ENCODE measurements at places on chromosomes 16 and 17.

DNA sequence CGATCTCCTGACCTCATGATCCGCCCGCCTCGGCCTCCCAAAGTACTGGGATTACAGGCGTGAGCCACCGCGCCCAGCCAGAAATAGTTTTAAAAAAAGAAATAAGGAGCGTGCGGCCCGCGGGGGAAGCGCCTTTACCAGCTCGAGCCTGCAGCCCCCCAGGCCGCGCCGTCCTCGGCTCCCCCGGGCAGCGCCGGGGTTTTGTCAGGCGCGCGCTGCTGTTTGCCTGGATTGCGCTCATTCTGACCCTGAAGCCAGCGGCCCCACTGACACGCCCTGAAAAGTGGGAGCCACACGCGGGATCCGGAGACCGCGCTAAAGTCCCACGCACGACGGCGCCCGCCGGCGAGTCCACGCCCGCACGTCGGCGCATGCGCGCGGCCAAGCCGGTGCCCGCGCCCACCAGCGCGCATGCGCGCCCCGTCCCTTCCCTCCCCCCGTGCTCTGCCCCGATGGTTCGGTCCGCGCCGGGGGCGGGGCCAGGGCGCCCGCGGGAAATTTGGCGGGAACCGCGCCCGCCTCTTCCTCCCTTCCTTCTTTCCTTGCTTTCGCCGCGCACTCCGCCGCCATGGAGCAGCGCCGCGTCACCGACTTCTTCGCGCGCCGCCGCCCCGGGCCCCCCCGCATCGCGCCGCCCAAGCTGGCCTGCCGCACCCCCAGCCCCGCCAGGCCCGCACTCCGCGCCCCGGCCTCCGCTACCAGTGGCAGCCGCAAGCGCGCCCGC lies at the start of gene CDT1:
Gene CDT1, plus strand, starts transcription at position 526 of the 724 bp plus-strand sequence. Its CDS starts 43 bp downstream, at position 569.
- DNase-seq, result peak; percentile 92

GRCh38 chr16:81181013-81181720 lies 57.3 kb upstream of the BCO1 start:
- peak; percentile 88 for DNase-seq

DNA sequence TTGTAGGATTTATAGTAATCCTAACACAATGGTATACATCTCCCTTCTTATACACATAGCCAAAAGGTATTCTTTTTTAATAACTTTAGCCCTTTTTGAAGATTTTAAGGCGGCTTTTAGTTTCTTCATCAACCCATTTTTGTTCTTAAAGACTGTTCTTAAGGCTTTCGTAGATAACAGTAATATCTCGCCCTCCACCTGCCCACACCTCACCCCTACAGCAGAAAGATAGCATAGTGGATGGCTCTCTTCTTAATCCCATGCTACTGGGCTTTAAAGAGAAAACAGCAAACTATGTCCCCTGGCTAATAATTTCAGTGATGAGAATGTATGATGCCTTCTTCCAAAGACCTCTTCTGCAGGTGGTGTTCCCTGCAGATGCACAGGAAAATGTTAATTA lies 8.6 kb downstream of the IGSF6 start:
- DNase-seq, result no peak

DNA sequence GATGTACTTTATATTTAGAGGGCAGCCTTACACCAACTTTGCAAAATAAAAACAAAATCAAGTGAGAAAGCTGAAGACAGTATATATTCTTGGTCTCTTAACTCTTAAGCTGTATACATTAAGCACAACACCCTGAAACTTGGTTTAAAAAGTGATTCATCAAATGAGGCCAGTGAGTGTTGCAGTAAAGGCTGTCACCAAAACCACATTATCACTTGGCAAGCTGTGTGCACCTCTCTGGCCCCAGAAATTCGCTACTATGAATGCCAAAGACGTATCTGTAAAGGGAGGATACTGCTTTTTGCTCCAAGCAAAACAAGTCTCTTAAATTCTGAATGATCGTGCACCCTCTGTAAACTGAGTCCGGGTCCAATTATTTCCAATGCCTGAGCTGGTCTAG lies 163.9 kb downstream of the ZFHX3 start:
- DNase-seq, result no peak

DNA sequence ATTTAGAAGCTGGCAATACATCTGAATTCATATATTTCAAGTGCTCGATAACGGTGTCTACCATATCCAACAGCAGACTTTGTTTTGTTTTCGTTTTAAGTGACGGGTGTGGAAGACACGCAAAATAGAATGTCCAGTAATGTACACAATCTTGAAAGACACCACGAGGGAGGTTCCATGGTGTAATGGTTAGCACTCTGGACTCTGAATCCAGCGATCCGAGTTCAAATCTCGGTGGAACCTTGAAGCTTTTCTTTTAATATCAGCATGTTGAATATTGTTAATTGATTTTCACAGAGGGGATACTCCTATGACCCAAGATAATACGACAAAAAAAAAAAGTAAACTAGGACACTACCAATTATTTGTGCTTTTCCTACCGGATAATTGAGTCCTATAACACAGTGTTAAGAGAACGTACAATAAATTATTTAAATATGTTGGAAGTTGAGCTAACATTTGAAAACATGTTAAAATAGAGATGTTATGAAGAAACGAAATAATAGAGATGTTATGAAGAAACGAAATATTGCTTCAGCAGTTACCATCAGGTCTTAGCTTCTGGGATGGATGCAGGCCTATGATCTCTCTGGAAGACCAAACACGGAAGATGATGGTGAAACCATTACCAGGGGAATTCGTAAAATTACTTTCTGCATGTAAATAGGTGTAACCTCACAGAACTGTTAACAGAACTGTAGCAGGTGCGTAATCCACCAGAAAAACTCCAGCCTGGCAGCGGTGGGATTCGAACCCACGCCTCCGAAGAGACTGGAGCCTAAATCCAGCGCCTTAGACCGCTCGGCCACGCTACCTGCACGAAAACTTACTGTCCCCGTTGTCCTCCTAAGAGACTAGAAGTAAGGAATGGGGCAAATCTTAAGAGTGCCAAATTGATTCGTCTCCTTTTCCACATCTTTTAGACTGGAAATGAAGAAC lies 1.5 kb upstream of the ALOXE3 start:
- peak; percentile 92 for DNase-seq

GRCh38 chr17:82152114-82152513 lies 54.1 kb upstream of the FASN start:
- no peak for DNase-seq

DNA sequence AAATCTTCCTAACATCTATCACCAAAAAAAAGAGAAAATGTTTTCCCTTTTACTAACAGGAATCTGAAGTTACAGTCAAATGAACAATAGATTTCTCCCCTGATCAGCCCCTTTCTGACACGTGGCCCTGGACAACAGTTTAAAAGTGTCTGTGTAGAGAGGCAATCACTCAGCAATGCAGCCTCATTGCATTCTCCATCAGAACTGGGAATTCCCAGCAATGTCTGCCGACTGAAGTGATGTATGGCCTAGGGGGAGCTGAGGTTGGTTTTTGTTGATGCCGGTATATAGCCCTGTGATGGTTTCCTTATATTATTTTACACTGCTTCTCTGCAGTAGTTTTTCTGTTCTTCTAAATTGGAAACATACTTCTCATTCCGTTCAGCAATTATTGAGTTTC lies 904.3 kb upstream of the CDH8 start:
- peak; percentile 6 for DNase-seq

GRCh38 chr16:11211061-11211976 lies 44.7 kb downstream of the SOCS1 start:
- no peak for DNase-seq

- no peak for DNase-seq
Observed at GRCh38 chr17:46790216-46790615, 28.3 kb downstream of the WNT3 start.

DNA sequence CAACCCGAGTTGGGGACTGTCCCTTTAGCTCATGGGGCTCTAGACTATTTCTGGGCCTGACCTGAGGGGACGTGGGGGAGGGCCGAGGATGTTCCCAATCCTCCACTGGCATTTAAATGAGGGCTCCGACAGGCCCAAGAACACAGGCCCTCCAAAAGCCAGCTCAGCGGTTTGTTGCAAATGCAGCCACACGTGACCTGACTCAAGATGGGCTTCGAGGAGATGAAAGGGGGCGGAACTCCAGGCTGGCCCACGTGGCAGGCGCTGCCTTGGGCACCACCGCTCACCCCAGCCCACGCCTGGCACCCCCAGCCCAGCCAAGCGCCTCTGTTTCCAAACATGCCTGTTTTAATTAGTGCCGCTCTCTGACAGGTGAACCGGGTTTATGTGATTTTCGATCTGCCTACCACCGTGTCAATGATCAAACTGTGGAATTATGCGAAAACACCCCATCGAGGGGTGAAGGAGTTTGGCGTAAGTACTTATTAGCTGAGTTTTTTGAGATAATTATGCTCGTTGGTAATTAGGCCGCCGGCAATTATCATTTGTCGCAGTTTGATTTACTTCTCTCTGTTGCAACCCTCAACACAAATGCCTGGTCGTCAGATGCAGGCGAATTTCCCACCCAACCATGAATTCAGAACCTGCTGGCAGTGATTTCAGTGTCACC lies 226.7 kb downstream of the KATNIP start:
- no peak for DNase-seq

DNA sequence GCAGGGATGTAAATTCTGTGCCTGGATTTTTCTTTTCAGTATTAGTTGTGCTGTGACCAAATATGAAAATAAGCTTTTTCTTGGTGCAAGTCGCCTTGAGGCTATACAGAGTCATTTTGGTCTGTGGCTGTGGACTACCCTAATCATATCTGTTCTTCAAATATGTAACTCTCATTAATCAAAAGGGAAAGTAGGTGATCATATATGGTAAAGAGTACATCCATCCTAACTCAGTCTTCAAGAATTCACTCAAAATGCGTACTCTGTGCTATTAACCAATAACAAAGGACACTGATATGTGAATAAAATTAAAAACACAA lies 2.6 kb downstream of the CPD start:
- no peak for DNase-seq

DNA sequence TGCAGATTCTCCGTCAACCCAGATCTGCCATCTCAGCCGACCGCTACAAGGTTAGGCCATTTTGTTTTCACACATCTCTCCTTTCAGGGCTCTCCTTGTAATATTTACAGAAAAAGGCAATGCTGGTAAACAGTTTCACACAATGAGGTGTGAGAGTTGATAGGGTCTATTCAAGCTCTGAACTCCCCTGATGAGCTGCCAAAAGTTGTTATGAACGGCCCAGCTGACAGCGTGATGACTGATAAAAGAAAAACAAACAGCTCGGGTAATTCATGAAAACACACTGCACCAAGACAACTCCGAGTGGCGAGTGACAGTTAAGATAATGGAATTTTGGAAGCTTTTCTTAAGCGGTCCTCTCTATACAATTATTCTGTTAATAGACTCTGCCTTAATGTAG lies 68.1 kb upstream of the IRX5 start:
- peak; percentile 12 for DNase-seq

GRCh38 chr16:11354407-11354732 lies 9.1 kb downstream of the RMI2 start:
- DNase-seq, result no peak

GRCh38 chr16:30445149-30445407 lies 596 bp downstream of the SEPHS2 start:
- no peak for DNase-seq

- no peak for DNase-seq
Observed at GRCh38 chr16:82769845-82770244, 143.1 kb downstream of the CDH13 start.

GRCh38 chr17:72393553-72393952 lies 272.7 kb downstream of the SOX9 start:
- DNase-seq, result no peak

- no peak for DNase-seq
Observed at GRCh38 chr16:75593825-75594820, 27.9 kb downstream of the GABARAPL2 start.

DNA sequence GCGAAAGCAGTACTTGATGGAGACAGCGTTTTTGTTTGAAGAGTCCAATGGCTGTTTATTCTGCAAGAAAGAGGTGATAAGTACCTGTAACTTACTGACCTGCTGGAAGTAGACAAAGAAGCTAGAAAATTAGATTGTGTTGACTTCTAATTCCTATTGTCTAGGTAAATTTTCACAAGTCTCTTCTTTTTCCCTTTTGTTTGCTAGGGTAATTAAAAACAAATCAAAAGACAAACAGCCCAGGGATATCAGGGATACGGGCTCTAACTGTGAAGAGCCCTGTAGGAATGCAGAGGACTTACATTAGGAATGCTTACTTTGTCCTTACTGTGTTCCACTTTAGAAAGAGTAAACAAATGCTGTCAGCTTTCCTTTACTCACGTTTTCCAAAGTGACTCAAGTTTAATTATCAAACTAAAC lies 7.0 kb downstream of the PSME3IP1 start:
- peak; percentile 54 for DNase-seq

DNA sequence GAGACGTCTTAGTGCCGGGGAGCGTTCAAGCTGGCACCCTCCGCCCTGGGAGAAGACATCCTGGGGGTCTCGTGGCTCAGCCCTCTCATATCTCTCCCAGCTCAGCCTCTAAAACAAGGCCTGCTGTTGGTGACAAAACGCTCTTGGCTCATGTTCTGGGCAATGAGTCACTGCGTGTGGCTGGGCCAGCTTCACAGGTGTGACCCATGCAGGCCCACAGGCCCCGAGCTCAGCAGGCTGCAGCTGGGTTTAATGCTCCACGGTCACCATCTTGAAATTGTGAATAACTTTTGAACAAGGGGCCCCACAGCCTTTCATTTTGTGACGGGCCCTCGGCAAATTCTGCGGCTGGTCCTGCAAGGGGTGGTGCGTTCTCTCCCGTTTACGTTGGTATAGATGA lies 22.4 kb downstream of the GAA start:
- no peak for DNase-seq
